ENCODE measurements at places on chromosomes 1 and 21.

DNA sequence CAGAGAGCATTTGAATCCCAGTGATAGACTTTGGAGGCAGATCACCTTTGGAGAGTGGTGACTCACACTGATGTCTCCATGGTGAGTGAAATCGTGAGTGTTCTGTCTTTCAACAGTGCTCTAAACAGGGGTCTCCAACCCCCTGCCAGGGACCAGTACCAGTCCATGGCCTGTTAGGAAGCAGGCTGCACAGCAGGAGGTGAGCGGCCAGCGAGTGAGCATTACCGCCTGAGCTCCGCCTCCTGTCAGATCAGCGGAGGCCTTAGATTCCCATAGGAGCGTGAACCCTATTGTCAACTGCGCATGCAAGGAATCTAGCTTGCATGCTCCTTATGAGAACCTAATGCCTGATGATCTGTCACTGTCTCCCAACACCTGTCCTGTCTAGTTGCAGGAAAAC, 61.8 kb upstream of the B3GALNT2 start:
- DNase-seq, result no peak

- no peak for DNase-seq
Observed at GRCh38 chr1:214518361-214518760, 33.0 kb downstream of the PTPN14 start.

DNA sequence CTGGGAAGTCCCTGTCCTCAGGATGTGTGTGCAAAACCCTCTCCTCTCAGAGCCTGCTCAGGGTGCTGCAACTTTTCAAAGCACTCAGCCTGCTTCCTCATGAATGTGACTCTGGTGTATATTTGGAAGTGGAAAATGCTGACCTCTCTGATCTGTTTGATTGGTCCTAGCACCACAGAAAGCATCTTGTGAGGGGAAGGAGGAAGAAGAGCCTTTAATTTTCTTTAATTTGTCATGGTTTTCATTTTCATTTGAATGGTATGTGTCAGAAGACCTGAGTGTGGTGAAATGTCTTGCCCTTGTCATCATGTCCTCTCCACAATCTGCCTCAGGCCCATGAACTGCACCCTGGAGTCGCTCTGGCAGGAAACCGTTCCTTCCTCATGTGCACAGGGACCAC, 383.5 kb downstream of the NTNG1 start:
- no peak for DNase-seq

DNA sequence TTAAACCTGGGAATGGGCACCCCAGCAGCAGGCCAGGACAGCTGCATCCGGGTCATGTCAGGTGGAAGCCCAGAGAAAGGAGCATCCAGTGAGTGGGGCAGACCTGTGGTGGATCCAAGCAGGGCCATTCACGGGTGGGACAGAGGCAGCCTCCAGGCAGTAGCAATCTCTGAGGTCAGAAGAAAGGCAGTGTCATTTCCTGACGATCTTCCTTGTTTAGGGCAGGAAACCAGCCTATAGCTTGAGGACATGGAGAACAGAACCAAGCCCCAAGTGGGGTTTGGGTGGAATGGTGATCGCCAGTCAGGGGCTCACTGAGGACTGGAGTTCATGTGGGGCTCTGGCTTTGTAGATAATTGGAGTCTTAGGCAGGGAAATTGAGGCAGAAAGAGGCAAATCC, 209.4 kb downstream of the HIVEP3 start:
- no peak for DNase-seq

DNA sequence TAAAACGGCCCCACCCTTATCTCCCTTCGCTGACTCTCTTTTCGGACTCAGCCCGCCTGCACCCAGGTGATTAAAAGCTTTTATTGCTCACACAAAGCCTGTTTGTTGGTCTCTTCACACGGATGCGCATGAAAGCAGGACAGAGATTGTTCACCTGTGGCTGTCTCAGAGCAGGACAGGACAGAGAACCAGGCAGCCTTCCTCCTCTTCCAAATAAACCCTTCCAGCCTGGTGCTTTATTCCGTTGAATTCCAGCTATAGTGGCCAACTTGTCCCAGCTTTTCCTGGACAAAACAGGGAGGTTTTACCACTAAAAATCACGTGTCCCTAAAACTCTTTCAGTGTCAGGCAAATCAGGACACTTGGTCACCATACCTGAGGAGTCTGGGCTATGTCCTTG, 9.5 kb upstream of the DMRTB1 start:
- DNase-seq, result no peak

- DNase-seq, result no peak
Observed at GRCh38 chr1:23718482-23718881, 24.8 kb upstream of the ELOA start.

DNA sequence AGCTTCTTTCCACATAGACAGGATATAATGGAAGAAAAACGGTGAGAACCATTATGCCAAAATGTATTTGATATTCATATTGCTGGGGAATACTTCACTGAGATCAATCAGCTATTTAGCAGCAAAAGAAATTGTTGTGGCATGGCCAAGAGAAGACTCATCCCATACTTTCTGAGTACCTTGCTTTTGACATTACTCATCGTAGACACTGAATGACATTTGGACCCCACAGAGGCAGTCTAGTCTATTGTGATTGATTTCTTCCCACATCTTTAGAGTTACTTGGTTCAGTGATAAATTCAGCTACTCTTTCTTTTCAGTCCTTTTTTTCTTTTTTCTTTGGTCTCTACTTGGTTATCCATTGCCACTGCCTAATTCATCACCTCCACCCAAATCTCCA, 22.1 kb downstream of the ATP1B1 start:
- DNase-seq, result no peak

DNA sequence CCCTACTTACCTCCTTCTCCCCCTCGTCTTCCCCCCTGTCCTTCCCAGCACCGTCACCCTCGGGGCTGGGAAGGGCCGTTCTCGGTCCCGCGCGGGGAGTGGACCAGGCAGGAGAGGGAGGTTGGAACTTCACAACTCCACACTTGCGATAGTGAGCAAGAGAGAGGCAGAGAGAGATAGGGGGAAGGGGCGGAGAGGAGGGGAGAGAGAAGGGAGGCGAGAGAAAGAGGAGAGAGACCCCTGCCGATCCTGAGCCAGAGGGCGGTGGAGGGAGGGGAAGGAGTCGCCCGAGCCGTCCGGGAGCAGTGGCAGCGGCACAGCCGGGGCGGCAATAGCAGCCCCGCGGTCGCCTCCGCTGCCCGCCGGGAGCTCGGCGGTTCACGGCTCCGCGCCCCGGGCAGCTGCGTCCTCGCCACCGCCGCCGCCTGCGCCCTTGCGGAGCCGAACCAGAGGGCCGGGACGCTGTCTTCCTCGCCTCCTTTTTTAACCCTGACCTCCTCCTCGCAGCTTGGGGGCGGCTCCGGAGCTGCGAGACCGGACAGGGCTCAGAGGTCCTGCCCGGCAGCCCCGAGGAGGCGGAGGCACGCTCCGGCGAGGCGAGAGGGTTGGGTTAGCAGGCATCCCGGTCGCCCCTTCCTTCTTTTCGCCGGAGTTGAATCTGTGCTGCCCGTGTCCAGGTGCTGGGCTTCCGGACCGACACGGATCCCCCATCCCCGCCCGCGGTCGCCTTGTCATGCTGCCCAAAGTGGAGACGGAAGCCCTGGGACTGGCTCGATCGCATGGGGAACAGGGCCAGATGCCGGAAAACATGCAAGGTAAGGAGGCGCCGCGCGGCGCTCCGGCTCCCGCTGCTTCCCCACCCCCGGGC, 11.7 kb downstream of the NR5A2 start:
- DNase-seq, result no peak

DNA sequence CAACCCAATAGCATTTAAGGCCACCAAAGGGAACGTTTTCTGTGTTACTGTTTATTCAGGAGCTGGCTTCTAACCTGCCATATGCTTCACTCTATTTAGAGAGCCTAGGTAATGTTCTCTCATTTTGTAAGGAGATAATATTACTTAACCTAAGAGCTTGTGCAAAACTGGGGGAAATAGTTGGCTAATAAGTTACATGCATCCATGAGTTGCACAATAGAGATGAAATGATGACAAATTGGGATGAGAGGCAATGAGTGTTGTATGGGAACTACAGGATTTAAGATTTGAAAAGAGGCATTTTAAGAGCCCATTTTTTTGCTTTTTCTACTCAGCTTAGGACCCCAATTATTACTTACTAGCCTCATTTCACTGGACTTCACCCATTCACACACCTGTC, 151.0 kb downstream of the ST6GALNAC3 start:
- no peak for DNase-seq

DNA sequence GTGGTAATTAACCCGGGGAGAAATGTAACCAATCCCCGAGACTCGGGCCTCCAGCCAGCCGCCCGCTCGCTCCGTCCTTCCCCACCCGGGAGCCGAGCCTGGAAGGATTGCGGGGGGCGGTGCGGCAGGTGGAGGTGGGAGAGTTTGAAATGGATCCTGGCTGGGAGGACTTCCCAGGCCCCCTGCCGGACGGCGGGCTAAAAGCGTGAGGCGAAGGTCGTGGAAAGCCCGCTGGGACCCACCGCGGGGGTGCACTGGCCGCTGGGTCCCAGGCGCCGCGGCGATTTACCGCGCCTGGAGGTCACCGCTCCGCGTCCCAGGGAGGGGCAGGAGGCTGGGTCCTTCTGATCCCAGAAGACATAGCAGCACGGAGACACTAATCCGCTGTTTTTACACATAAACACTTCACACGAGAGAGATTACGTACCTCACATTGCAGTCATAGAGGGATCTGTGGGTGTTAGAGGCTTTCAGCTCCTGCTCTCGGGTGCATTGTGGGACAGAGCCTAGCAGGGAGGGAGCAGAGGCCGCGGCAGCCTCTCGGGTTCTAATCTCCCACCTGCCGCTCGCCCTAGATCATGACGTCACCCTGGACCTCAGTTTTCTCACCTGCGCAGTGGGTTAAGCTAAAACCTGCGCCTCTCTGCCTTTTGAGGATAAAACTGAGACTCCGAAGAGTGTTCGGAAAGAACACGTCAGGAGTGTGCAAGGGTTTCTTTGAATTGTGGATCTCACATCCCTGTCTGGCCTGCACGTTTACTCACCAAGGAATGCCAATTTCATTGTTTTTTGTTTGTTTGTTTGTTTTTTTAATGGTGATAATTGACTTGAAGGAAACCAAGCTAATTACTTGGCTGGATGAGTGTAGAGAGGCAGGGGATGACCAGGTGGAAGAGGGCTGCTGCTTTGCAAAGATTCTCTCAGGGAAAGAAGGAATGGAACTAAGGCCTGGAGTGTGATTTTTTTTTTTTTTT, 17.1 kb upstream of the TMEM9 start:
- no peak for DNase-seq

GRCh38 chr1:201360486-201360885, 17.0 kb downstream of the TNNT2 start:
- no peak for DNase-seq

DNA sequence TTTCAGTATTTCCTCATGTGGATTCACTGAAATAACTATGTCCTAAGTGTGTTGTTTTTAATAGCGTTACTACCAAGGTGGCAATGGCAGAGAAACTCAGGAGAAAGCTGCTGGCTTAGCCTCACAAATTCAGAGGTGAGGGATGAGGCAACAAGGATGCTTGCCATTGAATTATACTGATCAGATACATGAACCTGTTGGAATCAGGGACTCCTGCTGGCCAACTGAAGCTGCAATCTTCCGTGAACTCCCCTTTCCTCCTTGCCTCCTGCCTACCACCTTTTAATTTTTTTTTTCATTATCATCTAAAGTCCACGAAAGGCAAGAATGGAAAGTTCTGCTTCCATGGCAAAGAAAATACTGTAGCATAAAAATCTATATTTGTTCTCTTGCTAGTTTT, 254.7 kb downstream of the NFIA start:
- DNase-seq, result no peak

GRCh38 chr1:225770561-225771248, 6.9 kb upstream of the SRP9 start:
- no peak for DNase-seq
